ENCODE measurements at places on chromosomes 11 and 22.

DNA sequence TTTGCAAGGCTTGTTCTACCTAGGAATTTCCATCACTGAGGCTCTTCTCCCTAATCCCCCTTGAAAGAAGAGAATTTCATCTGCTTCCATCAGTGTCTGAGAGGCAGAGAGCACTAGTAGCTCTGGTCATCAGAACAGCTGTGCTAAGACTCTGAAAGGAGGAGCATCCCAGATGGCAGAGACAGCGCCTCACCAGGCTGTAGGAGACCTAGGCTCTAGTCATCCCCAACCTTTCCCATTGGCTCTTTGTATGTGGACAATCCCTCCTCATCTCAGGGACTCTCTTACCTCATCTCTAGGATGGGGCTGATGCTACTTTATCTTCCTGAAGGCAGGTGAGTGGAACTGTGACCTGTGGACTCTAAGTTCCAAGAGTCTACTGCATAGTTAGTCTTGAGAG, 8.8 kb upstream of the OR9I1 start:
- no peak for DNase-seq

DNA sequence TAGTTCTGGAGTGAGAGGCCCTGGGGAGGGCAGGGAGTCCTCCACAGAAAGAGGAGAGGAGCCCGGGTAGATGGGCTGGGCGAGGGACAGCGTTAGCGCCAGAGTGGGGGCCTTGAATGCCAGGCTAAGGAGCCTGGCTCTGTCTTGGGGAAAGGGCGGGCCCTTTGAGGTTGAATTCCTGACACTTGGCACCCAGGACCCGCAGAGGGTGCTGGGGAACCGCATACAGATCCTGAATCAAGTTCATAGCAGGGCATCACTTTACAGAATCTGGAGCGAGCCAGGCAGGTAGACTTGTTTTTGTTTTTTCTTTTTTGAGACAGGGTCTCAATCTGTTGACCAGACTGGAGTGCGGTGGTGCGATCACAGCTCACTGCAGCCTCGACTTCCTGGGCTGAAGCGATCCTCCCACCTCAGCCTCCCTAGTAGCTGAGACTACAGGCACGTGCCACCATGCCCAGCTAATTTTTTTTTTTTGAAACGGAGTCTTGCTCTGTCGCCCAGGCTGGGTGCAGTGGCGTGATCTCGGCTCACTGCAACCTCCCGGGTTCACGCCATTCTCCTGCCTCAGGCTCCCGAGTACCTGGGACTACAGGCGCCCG, 6.1 kb downstream of the CARNS1 start:
- DNase-seq: no peak

- DNase-seq: no peak
Measured at GRCh38 chr11:68431984-68432645, 28.4 kb upstream of the PPP6R3 start.

- no peak for DNase-seq
Measured at GRCh38 chr22:17580441-17581031, 17.2 kb downstream of the SLC25A18 start.

DNA sequence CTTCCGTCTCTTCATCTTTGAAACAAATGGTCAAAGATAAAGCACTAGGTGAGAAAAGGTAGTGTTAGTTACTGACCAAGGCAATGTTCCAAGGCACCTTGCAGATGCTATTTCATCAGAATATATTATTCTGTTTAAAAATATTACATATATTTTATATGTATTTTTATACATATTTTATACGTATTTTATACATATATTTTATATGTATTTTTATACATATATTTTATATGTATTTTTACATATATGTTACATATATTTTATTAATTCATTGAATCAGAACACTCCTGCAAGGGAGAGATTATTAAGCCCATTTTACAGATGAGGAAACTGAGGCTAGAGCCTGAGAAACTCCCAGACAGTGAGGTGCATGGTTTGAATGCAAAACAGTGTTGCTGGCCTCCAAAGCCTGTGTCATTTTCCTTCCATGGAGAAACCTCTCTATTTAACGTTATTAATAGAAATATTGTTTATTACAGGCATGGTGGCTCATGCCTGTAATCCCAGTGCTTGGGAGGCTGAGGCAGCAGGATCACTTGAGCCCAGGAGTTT, 120.6 kb upstream of the CD82 start:
- no peak for DNase-seq

DNA sequence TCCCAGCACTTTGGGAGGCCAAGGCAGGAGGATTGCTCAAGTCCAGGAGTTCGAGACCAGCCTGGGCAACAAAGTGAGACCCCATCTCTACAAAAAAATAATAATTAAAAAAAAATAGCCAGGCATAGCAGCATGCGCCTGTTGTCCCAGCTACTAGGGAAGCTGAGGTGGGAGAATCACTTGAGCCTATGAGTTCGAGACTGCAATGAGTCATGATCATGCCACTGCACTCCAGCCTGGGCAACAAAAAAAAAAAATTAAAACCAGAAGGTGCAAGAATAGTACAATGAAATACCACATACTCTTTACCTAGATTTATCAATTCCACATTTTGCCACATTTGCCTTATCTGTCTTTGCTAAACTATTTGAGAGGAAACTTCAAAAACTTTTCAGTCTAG, 8.2 kb downstream of the DPF2 start:
- DNase-seq: no peak

DNA sequence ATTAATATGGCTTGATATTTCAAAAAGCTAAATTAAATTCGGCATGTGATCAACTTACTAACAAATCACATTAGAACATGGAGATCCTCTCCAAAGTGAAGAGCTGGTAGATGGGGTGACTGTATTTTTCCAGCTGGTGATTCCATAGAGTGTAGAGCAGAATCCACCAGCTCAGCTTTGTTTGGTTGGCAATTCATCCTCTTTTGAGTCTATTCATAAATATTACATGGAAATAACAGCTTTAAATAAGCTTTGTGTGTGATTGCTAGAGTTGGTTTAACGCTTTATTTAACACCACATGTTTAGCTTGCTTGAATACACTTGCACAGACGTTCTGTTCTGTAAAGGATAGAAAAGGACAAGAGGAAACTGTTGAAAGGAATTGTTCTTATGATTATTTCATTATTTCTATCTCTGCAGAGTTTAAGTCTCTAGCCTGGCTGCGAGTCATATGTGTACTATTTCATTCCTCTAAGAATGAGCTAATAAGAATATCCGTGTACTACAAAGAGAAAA, 738.3 kb upstream of the KIRREL3 start:
- no peak for DNase-seq

DNA sequence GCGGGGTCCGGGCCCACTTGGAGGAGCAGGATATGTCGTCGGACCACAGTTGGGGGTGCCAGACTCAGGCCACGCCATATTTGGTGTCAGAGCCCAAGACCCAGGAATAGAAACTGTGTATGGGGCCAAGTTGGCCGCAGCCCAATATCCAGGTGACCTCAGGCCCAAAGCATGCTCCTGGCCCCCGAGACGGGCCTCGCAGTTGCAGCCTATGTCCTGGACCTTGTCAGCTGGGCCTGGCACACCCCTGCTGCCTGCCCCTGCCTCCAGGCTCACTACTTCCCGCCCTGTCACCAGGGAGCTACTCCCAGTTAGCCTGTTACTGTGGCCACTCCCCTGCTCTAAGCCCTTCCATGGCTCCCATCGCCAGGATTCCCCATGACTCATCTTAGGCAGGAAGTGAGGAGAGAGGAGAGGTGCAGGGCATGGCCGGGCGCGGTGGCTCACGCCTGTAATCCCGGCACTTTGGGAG, 23.1 kb downstream of the A4GALT start:
- no peak for DNase-seq

- DNase-seq: no peak
Measured at GRCh38 chr11:77109236-77110019, 6.8 kb downstream of the OMP start.

GRCh38 chr11:128701086-128701485, 7.2 kb downstream of the FLI1 start:
- DNase-seq: no peak

- no peak for DNase-seq
Measured at GRCh38 chr11:68039526-68040086, 781 bp downstream of the TCIRG1 start.

GRCh38 chr11:128580612-128581011, 6.7 kb downstream of the ETS1 start:
- no peak for DNase-seq

DNA sequence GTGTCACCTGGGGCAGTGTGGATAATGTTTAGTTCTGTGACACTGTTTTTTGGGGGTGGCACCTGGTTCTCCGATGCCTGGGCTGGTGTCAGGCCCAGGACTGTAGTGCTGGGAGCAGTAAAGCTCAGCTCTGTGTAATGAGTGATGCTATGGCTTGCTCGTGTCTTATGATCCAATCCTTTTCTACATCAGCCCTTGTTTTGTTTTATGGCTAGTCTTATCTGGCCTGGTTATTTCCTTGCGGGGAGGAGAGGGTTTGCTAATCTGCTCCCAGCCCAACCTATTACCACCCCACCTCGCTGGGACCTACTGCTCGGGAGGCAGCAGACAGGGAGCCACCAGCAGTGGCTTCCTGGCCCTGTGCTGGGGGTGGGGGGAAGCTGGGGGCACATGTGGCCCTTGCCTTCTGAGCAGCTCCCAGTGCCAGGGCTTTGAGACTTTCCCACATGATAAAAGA, 35.0 kb upstream of the TPBGL start:
- DNase-seq: no peak

- no peak for DNase-seq
Measured at GRCh38 chr11:35160902-35161597, 22.1 kb downstream of the CD44 start.

DNA sequence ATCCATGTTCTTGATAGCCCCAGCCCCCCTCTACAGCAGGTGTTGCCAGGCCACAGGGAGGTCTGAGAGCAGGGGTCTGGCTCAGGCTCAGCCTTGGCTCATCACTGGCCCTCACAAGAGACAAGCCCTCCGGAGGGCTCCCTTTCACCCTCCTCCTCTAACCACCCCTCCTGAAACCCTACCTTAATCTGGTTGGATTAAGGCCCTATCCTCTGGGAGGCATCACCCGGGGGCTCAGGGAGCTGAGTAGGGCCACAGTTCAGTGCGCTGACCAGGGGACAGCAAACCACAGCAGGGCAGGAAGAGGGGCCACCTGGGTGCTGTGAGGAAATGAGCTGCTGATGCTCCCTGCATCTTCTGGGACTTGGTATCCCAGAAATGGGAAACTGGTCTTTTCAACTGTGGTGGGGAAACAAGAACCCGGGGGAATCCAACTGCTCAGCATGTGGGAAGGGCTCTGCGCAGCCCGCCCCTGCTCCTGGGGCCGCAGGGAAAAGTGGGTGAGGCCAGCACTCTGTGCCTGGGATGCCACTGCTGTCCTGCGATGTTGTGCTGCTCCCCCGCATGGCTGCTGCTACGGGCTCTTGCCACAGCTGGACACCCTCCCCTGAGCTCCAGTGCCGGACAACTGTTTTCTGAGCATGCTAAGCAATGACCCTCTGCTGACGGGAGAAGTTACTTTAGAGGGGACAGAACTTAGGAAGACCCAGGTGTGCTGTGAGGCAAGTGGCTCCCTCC, 17.5 kb downstream of the ADORA2A start:
- DNase-seq: no peak

DNA sequence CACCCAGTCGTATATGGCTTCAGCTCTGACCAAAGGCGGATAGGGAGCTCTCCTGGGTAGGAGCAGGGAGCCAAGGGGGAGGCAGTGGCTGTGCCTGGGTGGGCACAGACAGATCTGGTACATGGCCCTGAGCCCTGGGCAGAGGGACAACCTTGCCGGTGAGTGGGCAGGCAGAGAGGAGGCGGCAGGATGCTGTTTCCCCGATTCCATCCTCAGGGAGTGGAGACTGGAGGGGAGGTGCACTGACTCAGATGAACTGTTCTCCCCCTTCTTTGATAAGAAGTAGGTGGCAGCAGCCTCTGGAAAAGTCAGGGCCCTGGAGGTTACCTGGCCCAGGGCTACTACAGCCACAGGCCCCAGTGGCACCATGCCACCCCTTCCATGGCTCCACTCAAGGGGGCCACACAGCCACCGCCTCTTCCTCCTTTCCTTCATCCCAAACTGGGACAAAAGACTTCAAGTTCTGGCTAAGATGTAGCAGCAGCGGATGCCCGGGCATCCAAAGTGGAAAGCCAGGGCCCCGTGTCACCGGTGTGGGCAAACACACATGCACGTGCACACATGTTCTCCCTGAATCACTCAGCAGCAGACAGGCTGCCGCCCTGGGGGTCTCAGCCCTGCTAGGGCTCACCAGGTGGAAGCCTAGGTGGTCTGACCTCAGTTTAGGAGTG, 13.4 kb downstream of the CXCR5 start:
- DNase-seq: no peak

DNA sequence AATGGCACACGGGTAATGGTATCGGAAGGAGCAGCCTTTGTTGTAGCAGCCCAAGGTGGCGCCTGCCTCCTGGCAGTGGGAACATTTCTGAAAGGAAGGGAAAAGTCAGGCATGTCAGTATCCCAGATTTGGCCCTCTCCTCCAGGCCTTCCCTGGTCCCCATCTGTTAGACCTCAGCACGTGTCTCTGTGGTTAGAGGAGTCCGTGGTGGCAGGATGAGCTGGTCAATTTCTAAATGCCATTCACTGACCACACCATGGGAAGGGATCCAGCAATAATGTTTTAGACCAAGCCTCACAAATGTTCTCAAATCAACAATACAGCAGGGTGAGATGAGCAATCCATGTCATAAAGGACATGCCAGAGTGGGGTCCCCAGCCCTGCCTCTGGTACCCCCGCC, 49.0 kb upstream of the CYP2D6 start:
- DNase-seq: no peak

- no peak for DNase-seq
Measured at GRCh38 chr11:64923151-64923661, 1.3 kb upstream of the PPP2R5B start.

DNA sequence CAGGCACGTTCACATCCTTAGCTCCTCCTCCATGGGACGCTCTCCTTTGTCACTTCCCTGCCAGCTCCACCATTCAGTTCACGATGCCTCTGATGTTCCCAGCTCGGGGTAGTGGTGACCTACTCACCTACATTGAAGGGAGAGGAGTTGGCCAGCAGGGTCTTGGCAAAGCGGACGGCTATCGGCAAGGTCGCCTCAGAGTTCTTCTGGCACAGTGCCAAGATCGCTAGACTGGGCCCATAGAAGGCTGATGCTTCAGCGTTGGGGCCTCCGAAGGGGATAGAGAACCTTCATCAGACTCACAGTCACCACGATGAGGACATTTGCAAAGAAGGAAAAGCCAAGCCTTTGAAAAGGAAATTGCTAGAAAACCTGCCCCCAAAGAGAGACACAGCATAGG, 3.0 kb downstream of the CBLIF start:
- DNase-seq: no peak

DNA sequence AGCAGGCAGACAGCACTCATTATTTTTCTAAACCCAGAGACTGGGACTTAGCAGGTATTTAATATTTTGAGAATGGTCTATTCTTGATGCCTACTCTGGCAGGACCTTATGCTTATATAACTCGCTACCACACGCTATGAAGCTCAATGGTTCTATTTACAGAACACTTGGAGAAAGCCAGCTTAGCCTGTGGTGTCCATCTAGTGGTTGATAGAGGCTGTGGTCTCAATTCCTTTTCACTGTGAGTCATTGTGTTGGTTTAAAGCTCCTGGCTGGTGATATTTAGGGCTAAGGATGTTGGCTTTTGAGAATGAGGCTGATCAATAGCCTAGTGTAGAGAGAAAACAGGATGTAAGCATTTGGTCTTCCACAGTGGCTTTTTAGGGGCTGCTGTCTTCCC, 206.4 kb downstream of the DBX1 start:
- peak; percentile 34 for DNase-seq
